ENCODE measurements at places on chromosomes 6 and 20.

GRCh38 chr6:142300758-142301650 lies 803 bp upstream of the ADGRG6 start:
- DNase-seq = no peak

DNA sequence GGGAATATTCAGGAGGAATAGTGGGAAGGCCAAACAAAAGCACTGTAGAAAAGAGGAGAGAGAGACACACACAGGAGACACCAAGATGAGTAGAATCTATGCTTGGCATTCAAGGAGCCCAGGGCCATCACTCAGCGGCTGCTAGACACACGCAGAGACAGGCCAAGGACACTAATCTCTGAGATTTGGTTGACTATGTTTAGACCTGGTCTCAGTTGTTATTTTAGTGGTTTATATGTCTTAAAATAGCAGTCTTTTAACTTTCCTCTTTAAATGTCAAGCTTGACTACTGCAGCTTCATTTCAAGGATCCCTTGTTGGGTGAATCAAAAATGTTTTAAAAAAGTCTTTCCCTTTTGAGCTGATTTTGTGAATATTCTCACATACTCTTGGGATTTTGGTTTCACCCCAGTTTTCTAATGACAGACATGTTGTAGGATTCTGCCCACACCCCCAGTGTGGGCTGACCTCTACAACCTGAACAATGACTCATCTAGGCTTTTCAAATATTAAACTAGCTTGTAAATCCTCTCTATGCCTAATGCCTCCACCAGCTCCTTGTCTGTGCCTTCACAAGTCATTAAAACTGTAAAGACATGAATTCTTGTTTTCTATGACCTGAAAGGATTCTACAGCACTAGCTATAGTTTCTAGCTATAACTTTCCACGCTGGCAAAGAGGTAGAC lies 142.7 kb upstream of the EXOC2 start:
- DNase-seq = no peak

- DNase-seq = no peak
These were observed 75.6 kb downstream of the PRL start for GRCh38 chr6:22221211-22221610.

DNA sequence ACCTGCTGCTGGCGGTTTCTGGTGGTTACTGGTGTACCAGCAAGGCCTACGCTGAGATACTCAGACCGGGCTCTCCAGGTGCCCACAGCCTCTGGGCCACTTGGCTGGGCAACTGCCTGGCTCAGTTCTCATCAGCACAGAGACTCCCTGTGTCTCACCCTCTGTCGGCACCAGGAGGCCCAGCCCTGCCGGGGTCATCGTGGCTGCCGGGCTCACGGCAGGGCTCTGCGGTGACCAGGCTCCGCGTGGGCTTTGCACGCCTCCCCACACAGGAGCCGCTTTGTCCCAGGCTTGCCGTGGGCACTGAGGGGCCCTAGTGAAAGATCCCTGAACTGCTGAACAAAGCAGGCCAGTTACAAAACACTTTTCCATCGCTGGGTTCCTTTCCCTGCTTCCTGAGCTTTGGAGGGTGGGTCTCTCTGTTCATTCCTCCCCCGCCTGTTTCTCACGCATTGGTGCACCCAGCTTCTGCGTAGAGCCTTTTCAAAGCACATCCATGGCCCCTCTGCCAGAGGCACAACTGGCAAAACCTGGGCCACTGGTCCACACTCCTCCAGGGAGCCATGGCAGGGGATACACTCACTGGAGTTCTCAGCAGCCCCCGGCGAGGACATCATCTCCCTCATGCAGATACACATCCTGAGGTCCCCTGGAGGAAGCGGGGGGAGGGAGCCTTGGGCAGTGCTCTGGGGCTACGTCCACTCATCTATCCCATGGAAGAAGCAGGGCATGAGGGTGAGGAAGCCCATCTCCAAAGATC lies 117.0 kb downstream of the NFATC2 start:
- DNase-seq = no peak

DNA sequence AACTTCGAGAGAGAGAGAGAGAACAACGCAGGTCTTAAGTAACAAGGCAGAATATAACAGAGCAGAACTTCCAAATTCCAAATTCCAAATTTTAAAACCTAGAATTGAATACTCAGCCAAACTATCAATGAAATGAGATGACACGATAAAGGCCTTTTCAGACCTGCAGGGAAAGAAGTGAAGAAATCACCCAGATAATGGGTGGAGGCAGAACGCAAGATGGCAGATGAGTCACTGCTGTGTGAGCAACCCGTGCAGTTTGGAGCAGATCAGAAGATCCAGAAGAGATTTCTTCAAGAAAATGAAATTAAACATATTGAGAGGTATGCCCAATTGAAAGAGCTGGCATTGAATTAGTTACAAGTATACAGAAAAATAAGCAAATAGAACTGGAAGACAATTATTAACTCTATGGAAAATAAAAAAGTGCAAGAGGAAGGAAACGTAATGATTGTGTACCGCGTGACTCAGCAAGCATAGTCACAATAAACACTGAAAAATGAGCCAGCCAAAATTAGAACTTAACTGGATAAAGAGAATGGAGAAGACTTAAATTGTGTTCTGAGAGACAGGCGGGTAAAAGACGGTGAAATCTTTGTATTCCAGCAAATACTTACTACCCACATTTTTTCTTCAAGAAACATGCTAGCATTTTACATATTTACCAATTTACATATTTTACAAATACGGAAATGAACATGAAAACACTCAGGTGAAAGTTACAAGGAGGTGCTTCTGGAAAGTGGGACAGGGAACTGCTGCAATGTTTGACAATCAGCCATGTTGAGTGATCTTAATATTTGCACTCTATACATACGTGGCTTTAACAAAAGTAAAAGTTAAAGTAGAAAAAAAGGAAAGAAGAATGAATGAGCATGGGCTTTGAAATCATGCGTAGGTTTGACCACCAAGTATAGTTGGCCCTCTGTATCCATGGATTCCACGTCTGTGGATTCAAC lies 87.9 kb upstream of the CDYL start:
- DNase-seq = no peak

DNA sequence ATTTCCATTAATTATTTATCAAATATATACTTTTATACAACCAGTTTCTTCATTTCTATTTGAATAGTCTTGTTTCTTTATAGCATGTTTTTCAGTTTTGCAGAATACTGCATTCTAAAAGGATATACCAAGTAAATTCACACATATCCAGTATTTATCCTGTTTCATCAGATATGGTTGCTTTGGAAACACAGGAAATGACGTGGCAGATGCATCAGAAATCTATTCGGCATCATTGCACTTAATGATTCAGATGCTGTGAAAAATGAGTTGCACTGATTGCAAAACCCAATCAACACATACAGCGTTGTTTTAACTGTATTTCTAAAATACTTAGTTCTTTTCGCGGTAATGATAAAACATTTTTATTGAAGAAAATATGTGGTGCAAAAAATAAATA lies 594.9 kb downstream of the CDH26 start:
- no peak for DNase-seq

GRCh38 chr20:2468581-2469407 lies 1.8 kb downstream of the SNRPB start:
- DNase-seq = no peak

- DNase-seq = no peak
These were observed 100.7 kb downstream of the F13A1 start for GRCh38 chr6:6219716-6220115.

DNA sequence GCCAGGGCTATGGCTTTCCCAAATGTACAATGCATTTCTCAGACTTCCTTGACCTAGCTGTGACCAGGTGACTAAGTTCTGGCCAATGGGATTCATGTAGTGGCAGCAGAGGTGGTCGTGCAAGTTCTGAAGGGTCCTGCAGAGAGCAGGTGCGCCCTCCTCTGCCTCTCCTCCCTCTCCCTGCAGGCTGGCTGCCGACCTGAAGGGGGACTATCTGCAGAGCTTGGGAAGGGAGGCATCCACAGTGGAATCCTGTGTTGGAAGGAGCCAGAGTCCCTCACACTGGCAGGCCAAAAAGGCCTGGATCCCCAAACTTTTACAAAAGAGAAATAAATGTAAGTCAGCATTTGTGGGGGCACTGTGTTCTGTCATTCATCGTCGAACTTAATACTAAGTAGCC lies 66.6 kb downstream of the CDH26 start:
- DNase-seq = no peak

DNA sequence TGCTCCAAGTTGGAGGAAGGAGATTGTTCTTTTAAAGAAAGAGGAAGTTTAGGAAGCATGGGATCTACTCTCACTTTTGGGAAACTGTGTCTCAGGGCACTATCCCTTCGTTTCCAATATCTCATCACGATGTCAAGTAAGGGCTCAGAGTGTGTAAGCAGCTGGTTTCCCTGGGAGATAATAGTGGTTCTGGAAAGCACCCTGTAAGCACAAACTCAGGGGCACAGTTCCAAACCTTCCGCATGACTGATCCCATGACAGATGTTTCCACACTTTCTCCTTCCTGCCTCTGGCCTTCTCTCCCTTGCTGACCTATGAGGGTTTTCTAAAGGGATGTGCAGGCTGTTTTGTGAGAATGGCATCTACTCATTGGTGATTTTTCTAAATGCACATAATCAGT lies 33.9 kb downstream of the ADTRP start:
- DNase-seq = peak; percentile 52

GRCh38 chr6:117550618-117551242 lies 51.6 kb downstream of the GOPC start:
- no peak for DNase-seq

DNA sequence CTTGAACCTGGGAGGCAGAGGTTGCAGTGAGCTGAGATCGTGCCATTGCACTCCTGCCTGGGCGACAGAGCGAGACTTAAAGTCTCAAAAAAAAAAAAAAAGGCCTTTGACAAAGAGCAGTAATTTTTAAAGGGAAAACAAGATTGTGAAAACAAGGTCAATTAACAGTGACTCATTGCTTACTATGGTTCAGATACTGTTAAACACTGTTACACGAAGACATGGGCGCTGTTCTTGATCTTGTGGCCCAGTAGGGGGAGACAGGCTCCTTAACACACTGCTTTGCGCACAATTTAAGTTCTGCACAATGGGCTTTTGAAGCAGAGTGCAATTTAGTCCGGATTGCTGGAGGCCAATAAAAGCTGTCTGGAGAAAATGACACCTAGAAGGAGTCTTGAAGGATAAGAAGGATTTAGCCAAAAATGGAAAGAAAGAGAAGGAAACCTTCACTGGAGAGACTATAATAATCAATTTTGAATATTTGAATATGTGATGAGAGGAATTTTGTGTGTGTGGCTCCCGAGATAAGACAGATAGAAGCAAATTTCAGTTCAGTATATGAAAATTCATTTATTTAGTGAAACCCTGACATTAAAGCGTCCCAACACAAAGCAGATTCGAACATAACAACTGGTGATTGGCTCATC lies 6.0 kb upstream of the LATS1 start:
- no peak for DNase-seq

DNA sequence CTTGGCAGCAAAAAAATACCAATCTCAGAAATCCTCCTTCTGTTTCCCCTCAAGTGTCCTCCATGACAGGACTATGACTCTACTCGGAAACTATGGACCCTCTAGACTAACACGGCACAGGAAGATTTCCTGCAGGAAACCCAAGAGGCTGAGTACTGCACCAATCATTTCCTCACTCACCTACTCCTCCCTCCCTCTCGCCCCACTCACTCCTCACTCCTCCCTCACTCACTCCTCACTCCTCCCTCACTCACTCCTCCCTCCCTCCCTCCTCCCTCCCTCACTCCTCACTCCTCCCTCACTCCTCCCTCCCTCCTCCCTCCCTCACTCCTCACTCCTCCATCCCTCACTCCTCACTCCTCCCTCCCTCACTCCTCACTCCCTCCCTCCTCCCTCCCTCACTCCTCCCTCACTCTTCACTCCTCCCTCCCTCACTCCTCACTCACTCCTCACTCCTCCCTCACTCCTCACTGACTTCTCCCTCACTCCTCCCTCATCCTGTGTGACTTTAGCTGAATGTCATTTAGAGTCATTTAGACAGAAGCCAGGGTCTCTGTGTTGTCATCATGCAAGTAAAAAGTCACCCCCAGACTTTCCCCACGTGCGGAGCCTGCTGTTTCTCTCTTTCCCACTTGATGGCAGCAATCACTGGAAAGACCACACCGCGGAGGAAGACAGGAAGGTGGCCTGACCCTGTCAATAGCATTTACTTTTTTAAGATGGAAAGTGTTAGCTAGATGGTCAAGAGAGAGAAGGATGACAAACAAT lies 226.8 kb upstream of the PDE10A start:
- DNase-seq = no peak

DNA sequence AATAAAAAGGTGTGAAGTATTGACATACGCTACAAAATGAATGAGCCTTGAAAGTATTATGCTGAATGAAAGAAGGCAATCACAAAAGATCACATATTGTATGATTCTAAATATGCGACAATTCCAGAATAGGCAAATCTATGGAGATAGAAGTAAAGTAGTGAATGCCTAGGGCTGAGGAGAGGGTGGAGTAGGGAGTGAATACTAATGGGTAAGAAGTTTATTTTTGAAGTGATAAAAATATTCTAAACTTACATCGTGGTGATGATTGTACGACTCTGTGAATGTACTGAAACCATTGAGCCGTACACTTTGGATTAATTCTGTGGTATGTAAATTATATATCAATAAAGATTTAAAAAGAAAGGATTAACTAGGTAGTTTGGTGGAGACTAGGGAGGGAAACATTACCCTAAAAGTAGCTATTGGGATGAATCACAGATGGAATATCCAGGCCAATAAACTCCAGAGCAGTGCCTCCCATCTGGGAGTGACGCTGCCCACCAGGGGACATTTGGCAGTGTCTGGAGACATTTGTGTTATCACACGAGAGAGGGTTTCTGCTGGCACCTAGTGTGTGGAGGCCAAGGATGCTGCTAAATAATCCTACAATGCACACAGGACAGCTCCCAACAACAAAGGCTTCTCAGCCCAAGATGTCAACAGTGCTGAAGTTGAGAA lies 214.2 kb upstream of the PCSK2 start:
- DNase-seq = no peak

GRCh38 chr6:75326557-75327258 lies 42.1 kb upstream of the TMEM30A start:
- DNase-seq = no peak

DNA sequence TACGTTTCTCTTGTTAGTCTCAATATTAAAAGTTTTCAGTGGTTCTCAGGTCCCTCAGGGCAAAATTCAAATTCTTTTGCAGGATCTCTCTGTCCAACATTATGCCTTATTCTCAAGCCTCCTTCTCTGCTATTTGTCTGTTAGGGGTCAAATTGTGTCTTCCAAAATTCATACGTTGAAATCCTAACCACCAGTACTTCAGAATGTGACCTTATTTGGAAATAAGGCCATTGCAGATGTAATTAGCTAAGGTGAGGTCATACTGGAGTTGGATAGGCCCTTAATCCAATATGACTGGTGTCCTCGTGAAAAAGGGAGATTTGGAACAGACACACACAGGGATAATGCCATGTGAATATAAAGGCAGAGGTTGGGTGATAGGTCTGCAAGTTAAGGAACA lies 64.1 kb upstream of the ADGRF1 start:
- no peak for DNase-seq

DNA sequence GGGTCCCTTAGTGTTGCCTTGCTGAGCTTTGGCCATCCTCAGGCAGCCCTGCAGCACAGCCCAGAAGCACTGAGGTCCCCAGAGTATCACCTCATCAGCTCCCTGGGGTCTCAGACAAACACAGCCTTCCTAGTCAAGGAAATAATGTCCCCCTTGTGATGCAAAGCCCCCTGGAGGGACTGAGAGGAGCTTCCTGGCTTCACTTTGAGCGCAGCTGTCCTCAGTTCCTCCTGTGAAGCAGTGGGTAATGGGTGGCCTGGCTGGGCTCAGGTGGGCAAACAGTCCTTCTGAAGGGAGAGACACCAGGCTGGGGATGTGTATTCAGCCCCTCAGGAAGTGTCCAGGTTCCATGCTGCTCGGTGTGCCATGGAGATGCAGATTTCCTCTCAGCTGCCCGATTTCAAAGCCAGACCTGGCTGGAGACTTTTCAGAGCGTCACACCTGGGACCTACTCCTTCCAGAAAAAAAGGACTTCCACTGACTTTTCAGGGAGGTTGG lies 79.2 kb upstream of the FOXA2 start:
- no peak for DNase-seq

All from right cardiac atrium (tissue), 5 donors.